ENCODE measurements at places on chromosomes 2 and 18. TPM values are rescaled to one million over a fixed set of nuclear protein-coding genes. Genes with fewer than 3 reads are reported as not detected.

The SRD5A2 gene
- total RNA-seq: 0.15 TPM

The TLX2 gene
- not detected for total RNA-seq

The MC4R gene
- not detected for total RNA-seq

The TSHZ1 gene
- total RNA-seq: 9.7 TPM

The BIN1 gene
- 1,331 TPM for total RNA-seq

The TDRD15 gene
- total RNA-seq: not detected

The SCG2 gene
- not detected for total RNA-seq

The SLC66A2 gene
- total RNA-seq: 42.2 TPM

The ING5 gene
- 20.5 TPM for total RNA-seq

- no peak for DNase-seq
Observed at GRCh38 chr2:25996844-25997243, 14.5 kb upstream of the KIF3C start.

DNA sequence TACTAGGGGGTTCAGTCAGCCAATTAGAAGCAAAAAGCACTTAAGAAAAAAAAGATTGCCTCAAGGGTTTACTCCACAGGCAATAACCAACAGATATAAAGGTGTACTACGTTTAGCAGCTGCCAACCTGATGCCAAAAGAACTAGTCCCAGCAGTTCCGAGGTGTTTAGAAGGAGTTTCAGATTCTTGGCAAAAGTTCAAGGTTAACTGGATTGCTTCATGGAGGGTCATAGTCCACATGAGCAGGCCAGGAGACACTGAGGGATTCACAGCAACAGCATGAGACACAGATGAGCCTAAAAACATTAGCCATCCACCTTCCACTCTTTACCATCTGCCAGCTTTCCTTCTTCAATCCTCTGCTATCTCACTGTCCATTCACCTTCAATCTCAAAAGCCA lies 4.9 kb upstream of the DNAH7 start:
- no peak for DNase-seq

DNA sequence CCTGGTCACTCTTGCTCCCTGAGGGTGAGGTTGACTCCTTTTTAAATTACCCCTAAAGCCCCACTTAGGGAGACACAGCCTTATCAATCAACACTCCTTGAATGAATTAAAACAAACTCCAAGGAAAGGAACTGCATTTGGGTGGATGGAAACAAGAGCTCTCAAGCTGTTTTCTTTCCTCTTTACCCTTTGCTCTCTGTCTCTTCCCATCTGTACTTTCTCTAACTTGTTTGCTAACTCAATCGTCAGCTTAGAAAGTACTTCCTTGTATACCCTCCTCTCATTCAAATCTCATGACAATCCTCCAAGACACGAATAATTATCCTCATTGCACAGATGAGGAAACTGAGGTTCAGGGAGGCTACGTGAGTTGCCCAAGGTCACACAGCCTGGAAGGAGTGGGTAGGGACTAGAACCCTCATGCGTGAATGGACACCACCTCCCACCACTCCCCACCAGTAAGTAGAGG lies 32.7 kb downstream of the ZFP36L2 start:
- no peak for DNase-seq

- peak; percentile 22 for DNase-seq
Observed at GRCh38 chr2:155099784-155100183, 401.3 kb downstream of the KCNJ3 start.

DNA sequence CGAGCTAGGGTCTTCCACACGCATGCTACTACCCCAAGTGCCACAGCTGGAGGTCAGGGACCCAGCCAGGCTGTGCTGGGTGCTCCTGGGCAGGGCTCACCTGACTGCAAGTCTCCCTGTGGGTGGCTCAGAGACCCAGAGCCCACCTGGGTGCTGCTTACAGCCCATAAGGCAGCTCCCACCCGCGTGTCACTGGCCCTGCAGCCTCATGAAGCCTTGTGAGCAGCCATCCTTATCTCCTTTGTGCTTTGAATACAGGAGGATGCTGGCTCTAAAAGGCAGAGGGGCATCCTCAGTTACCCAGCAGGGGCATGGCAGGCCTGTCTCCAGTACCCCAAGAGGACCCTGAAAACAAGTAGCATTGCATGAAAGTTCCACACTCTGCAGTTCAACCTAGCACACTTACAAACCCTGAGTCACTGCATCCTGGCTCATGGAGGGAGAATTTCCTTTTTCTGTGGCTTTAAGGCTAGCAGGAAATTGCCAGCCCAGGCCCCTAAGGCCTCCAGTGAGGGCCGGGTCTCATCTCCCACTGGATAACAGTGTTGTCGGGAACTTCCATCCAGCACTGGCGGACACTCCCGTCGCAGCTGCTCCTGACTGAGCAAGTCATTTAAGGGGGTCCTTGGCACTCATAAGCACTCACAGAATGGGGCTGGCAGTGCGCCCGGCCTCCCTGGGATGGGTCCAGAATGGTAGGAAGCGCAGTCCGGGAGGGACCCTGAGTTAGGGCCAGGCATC lies 137.1 kb downstream of the RPIA start:
- DNase-seq: peak; percentile 39

GRCh38 chr2:98771721-98772524 lies 41.0 kb upstream of the MGAT4A start:
- no peak for DNase-seq

GRCh38 chr18:79485788-79486355 lies 90.1 kb downstream of the NFATC1 start:
- no peak for DNase-seq

GRCh38 chr18:23643815-23644490 lies 18.8 kb downstream of the ANKRD29 start:
- DNase-seq: no peak

DNA sequence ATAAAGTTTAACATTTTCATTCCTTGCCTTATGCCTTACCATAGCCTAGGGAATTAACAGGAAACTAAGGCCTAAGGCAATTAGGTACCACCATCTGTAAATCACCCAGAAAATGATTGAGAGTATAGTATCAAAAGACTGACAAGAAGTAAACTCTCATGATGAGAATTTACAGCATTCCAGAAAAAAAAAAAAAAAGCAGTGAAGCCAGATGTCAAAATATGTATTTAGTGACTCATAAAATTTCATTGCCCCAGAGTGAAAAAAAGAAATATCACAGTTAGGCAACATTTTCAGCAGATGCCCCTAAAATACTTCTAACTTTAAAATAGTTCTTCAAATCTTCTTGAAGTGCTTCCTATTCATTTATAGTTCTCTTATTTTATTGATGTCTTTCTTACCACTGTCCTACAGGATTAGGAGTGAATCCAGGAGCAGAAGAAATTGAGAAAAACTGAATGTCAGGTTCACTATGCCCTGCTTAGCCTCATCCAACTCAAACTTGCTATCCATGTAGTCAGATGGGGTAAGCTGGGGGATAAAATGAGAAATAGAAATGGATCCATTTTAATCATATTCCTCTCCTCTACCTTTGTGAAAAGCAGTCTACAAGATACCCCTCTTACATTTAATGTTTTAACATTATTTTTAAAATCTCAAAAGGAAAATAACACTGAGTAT lies 57.3 kb upstream of the TANK start:
- no peak for DNase-seq

GRCh38 chr2:234363011-234363487 lies 133.8 kb downstream of the ARL4C start:
- DNase-seq: no peak

- peak; percentile 32 for DNase-seq
Observed at GRCh38 chr2:30445266-30445821, 1.7 kb upstream of the LCLAT1 start.

- DNase-seq: no peak
Observed at GRCh38 chr18:7023581-7023980, 94.0 kb downstream of the LAMA1 start.

GRCh38 chr2:127700527-127701192 lies 637 bp upstream of the SFT2D3 start:
- DNase-seq: peak; percentile 93

DNA sequence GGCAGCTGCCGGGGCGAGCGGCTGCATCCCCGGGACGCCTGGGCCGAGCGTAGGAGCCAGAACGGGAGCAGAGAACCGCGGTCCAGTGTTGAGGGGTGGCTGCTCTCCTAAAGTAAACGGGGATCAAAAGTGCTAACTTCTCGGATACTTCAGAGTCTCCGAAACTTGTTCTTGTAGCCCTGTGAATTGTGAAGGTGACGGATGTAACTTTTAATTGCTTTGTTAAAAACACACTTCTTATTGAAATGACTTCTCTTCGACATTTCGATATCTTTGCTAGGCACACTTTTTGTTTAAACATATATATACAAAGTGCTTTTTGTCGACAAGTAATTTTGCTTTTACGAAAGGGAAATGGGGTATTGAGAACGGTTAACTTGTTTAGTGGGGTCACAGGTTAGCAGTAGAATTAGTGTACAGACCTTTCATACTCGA lies 540 bp downstream of the ATP9B start:
- no peak for DNase-seq

DNA sequence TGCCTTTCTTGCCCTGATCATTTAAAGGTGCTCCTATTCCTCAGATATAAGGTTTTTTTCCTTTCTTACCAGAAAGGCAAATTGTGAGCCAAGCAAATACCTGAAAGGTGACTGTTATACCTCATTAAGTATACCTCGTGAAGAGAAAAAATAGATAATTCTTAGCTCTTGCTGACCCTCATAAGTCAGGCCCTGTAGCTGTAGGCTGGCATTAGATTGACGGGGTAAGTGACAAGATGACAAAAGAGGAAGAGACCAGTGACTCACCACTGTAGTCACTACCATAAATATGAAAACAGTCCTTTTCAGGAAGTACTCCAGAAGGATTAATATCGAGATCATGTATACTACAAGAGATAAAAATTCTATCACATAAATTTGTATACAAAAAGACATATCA lies 104.6 kb downstream of the PTPN4 start:
- no peak for DNase-seq

- no peak for DNase-seq
Observed at GRCh38 chr2:55088400-55088799, 38.1 kb upstream of the RTN4 start.

GRCh38 chr2:71536226-71536671 lies 82.9 kb downstream of the DYSF start:
- DNase-seq: no peak

DNA sequence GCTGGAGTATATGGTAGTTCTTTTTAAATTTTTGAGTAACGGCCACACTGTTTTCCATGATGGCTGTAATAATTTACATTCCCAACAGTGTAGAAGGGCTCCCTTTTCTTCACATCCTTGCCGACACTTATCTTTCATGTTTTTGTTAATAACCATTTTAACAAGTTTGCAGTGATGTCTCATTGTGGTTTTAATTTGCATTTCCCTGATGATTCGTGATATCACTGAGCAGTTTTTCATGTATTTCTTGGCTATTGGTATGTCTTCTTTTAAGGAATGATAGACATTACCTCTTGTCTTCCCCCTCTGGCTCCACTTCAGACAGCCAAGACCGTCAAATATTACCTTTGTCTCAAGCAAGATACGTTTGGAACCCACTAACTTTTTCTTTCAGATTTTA lies 371.1 kb upstream of the NRP2 start:
- no peak for DNase-seq

GRCh38 chr2:37795938-37796337 lies 124.5 kb upstream of the CDC42EP3 start:
- no peak for DNase-seq

GRCh38 chr2:156944871-156945270 lies 312.6 kb upstream of the GALNT5 start:
- DNase-seq: no peak

DNA sequence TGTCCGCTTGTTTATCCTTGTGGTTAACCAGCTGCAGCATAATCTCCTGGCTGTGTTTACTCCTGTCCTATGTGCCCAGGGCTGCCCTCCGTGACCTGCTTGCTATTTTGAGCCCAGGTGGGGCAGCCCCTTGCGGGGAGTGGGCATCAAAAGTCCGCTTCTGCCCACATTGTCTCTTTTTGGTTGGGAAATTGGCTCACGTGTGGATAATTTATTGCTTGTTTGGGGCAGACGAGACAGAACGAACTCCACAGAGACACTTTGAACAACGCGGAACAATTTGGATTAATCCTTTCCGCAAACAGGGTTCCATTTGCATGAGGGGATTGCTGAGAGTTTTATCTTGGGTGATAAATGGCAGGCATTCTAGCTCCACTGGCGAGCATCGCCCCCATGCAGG lies 8.1 kb upstream of the CXCR4 start:
- DNase-seq: no peak
